ENCODE measurements at places on chromosomes 1 and 21.

DNA sequence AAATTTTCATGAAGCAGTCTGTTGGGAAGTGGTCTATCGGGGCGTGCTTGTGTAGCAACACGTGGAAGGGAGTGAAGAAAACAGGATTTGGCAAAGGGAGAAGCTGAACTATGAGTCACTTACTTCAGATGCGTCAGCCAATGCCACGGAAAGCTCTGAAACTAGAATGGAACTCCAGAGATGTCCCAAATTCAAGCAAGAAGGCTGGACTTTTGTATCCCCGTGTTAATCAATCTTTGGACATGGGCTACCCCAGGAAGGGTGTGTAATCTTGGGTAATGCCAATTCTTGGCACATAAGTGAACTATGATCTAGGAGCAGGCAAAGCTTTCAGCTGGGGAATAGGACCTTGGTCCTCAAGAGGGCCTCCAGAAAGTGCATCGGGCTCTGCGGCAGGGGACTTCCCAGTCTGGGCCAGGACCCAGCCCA is 102.6 kb downstream of the ADSS2 start:
- peaks cover 5% of the 10 kb centered on the region for H3K4me1 ChIP-seq
- peak; percentile 7 for DNase-seq
- no peaks in the 10 kb centered on the region for H3K27me3 ChIP-seq
- H3K36me3 ChIP-seq: no peaks in the 10 kb centered on the region
- no peak overlapping the region for H3K27ac ChIP-seq

DNA sequence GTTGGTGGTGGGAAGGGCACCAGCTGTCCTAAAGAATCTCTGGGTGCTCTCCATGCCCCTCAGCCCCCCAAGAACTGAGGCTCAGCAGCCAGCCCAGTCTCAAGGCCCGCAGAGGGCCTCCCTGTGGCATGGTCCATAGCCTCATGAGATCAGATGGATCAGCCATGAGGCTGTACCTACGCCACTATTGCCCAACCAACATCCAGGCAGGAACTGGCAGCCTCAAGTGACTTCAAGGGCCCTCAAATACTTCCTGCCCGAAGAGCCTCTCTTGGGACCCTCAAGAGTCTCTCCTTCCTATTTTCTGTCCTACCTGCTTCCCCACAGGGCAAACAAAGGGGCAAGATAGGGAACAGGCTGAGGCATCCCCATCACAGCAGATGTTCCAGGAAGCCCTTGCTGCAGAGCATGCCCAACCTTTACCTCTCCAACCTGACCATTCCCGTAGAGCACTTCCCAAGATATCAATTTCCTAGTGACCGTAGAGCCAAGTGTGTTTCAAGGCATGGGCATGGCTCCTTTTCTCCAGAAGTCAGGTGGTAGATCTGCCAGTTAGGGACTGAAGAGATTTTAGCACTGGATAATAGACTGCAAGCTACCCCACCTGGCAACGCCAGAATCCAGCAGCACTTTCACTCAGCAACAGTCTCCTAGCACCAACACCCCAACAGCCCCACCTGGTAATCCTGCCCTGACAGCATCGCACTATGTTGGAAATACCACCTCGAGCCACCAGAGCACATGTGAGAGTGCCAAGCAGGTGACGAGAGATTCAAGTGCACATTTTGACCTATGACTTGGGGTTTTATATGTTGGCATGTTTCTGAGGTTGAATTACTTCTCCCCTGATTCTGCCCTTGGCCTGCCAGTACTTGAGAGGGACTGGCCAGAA is 13.7 kb upstream of the MFSD2A start:
- no peaks in the 10 kb centered on the region for H3K27me3 ChIP-seq
- no peak for DNase-seq
- no peaks in the 10 kb centered on the region for H3K4me1 ChIP-seq
- H3K36me3 ChIP-seq: no peaks in the 10 kb centered on the region
- no peak overlapping the region for H3K27ac ChIP-seq

GRCh38 chr1:161481624-161482392 is 23.4 kb upstream of the FCGR2A start:
- no peaks in the 10 kb centered on the region for H3K27me3 ChIP-seq
- no peak for DNase-seq
- H3K4me1 ChIP-seq: no peaks in the 10 kb centered on the region
- no peak overlapping the region for H3K4me3 ChIP-seq
- H3K36me3 ChIP-seq: no peaks in the 10 kb centered on the region

GRCh38 chr21:32329331-32329730 is 30.7 kb downstream of the MRAP start:
- DNase-seq: no peak
- no peak overlapping the region for H3K27ac ChIP-seq
- peaks cover 36% of the 10 kb centered on the region for H3K36me3 ChIP-seq
- H3K27me3 ChIP-seq: no peaks in the 10 kb centered on the region
- H3K4me3 ChIP-seq: no peak overlapping the region

DNA sequence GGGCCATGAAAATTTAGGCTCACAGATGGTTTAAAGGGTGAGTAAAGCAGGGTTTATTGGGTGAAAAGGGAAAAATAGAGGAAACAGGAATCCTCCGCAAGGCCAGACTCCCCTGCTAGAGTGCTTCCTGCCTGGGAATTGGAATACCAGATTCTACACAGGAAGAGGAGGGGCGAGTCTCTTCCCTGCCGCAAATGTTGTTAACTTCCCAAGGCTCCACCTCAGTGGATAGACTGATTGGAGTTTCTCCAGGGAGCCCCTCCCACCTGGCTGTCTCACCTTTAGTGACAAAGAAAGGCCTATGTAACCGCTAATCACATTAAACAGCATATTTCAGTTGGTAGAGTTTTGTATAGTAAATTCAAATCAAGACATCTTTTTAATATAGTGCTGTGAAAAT is 1450.1 kb downstream of the KCNT2 start:
- peaks cover 3% of the 10 kb centered on the region for H3K4me1 ChIP-seq
- no peaks in the 10 kb centered on the region for H3K27me3 ChIP-seq
- no peak overlapping the region for H3K27ac ChIP-seq
- H3K36me3 ChIP-seq: no peaks in the 10 kb centered on the region
- peak; percentile 32 for DNase-seq

DNA sequence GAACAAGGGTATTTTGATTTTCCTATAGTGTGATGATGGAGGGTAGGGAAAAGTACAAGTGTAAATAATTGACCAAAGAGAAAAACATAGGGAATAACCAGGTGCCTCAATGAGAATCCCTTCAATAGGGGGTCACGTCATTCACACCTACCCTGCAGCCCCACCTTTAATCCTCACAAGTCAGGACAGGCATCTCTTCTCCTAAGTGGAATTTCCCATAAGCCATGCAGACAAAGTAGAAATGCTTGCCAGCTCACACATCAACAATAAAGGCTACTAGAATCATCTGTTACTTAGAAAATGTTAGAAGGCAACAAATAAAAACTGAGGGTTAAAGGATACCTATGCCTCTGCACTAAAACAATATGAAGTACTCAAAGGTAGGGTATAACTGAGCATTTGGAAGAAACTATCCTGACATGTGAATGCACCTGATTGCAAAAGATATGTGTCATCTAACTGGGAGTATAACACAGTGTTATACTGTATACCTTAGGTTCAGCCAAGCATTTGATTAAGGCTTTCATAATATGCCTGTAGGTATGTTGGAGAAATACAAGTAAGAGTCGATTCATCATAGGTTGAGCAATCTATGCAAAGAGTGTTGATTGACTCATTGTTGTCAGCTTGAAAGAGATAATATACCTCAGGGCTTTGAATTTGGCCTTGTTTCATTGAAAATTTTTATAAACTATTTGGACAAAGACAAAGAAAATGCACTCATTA is 32.4 kb upstream of the ATP1A1 start:
- no peak overlapping the region for H3K27ac ChIP-seq
- H3K4me3 ChIP-seq: no peak overlapping the region
- no peaks in the 10 kb centered on the region for H3K27me3 ChIP-seq
- DNase-seq: no peak
- H3K36me3 ChIP-seq: no peaks in the 10 kb centered on the region

GRCh38 chr1:168441745-168442144 is 102.1 kb downstream of the XCL2 start:
- no peak for DNase-seq
- no peaks in the 10 kb centered on the region for H3K4me1 ChIP-seq
- H3K27ac ChIP-seq: no peak overlapping the region
- no peak overlapping the region for H3K4me3 ChIP-seq
- no peaks in the 10 kb centered on the region for H3K27me3 ChIP-seq

DNA sequence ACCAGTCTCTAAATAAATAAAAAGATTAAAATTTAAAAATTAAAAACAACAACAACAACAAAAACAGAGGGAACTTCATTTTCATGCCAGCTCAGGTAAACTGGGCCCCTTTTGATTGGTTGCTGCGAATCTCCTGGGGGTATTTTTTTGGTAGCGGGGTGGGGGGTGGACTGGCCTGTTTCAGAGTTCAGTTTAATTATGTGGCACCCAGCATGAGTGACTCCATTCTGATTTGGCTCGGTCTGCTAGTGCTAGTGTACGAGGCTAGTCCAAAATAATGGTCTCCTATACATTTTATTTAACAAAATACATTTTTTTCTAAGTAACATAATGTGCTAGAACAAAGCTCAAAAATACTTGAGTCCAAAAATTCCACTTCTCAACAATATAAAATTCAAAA is 18.2 kb downstream of the PDIK1L start:
- no peak overlapping the region for H3K4me3 ChIP-seq
- H3K4me1 ChIP-seq: no peaks in the 10 kb centered on the region
- no peaks in the 10 kb centered on the region for H3K27me3 ChIP-seq
- DNase-seq: no peak
- H3K36me3 ChIP-seq: no peaks in the 10 kb centered on the region

DNA sequence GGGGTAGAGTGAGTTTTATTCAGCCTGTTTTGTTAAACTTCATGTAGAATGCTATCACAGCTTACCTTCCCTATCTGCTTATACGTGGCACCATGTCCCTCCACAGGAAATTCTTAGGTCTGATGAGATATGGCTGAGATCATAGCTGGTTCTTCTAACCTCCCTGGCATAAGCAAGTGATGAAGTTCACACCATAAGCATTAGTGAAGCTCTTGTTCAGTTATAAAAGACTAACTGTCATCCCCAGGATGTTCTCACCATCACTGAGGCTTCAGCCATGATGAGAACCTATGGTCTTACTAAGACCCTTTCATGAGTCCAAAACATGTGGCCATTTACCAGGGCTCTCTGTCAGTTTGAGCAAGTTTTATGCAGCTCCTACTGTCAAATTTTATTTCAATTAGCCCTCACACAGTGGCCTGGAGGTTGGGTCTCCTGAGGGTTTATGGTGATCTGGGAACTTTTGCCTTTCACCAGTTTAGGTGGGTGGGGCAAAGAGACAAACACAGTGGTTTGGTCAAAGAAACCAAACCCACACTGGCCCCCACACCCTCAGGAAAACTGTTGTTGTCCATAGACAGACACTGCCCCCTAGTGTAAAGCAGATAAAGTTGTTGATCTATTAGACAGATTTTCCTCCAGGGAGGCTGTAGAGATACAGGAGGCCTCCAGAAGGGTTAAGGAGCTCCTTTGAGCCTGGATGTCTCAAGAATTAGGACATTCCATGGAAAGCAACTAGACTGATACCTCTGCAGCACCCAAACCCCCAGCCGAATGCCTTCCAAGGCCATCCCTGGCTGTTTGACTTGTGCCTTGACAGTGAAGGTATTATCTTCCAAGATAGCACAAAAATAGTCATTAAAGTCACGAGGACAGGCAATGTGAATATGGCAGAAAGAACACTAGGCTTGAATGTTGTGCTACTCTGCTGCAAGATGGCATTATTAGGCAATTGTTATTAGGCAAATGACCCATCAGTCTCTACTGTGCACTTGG is 5.0 kb downstream of the SLC22A15 start:
- no peaks in the 10 kb centered on the region for H3K4me1 ChIP-seq
- H3K36me3 ChIP-seq: no peaks in the 10 kb centered on the region
- H3K27me3 ChIP-seq: no peaks in the 10 kb centered on the region
- DNase-seq: peak; percentile 65
- no peak overlapping the region for H3K27ac ChIP-seq
- no peak overlapping the region for H3K4me3 ChIP-seq

DNA sequence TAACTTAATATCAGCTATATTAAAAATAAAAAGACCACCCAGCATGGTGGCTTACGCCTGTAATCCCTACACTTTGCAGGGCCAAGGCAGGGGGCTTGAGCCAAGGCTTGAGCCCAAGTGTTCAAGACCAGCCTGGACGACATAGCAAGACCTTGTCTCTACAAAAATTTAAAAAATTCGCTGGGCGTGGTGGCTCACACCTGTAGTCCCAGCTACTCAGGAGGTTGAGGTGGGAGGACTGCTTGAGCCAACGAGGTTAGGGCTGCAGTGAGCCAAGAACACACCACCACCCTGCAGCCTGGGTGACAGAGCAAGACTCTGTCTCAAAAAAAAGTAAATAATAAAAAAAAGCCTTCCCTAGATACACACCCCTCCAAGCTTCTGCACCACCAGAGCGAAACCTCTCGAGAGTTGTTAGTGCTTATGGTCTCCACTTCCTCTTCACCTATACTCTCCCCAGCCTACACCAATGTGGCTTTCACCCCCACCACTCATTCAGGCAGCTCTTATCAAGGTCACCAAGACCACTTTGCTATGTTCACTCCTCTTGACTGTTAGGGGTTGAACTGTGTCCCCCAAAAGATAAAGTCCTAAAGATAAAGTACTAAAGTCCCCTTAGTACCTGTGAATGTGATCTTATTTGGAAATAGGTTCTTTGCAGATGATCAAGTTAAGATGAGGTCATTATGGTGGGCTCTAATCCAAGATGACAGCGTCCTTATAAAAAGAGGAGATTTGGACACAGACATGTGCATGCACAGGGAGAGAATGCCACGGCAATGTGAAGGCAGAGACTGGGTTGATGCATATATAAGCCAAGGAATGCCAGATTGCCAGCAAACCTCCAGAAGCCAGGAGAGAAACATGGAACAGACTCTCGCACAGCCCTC is 6.8 kb upstream of the PPP1R15B start:
- no peaks in the 10 kb centered on the region for H3K36me3 ChIP-seq
- H3K27me3 ChIP-seq: no peaks in the 10 kb centered on the region
- no peak overlapping the region for H3K4me3 ChIP-seq
- H3K27ac ChIP-seq: no peak overlapping the region
- H3K4me1 ChIP-seq: no peaks in the 10 kb centered on the region

- H3K4me3 ChIP-seq: no peak overlapping the region
- no peaks in the 10 kb centered on the region for H3K27me3 ChIP-seq
- H3K36me3 ChIP-seq: peaks cover 36% of the 10 kb centered on the region
- no peak overlapping the region for H3K27ac ChIP-seq
- DNase-seq: no peak
- H3K4me1 ChIP-seq: no peaks in the 10 kb centered on the region
These were observed 71.3 kb downstream of the OBSCN start for GRCh38 chr1:228279011-228279721.

GRCh38 chr1:90959352-90960206 is 62.3 kb downstream of the ZNF644 start:
- H3K4me3 ChIP-seq: no peak overlapping the region
- peaks cover 8% of the 10 kb centered on the region for H3K36me3 ChIP-seq

- H3K4me1 ChIP-seq: peaks cover 7% of the 10 kb centered on the region
- H3K36me3 ChIP-seq: no peaks in the 10 kb centered on the region
- peaks cover 21% of the 10 kb centered on the region for H3K27me3 ChIP-seq
- no peak overlapping the region for H3K4me3 ChIP-seq
- H3K27ac ChIP-seq: no peak overlapping the region
These were observed 2.5 kb upstream of the RCSD1 start for GRCh38 chr1:167627615-167627864.

Measured in H9 (cell line).